ENCODE measurements at places on chromosomes 2 and 18. TPM values are rescaled to one million over a fixed set of nuclear protein-coding genes. Genes with fewer than 3 reads are reported as not detected.

Gene CFAP210
- not detected for total RNA-seq

Gene CD8A
- under 0.01 TPM for total RNA-seq

Gene TMEM178A
- 0.43 TPM for total RNA-seq

Gene POMC
- total RNA-seq: not detected

Gene OXER1
- total RNA-seq: not detected

Gene REEP1
- total RNA-seq: 0.24 TPM

Gene GTF2A1L
- not detected for total RNA-seq

Data from tracheal epithelial cell (primary cell).